Stimulated activated CD4-positive, alpha-beta T cell treated with anti-CD3 and anti-CD28 coated beads, Interleukin-4, amount 100 ng/mL, for 48 hours (primary cell): ENCODE measurements at places on chromosomes 16 and 17.

- no peak for DNase-seq
Observed at GRCh38 chr17:8725881-8726876, 18.5 kb downstream of the CCDC42 start.

GRCh38 chr17:57935833-57936807, 19.1 kb downstream of the CUEDC1 start:
- DNase-seq: no peak

DNA sequence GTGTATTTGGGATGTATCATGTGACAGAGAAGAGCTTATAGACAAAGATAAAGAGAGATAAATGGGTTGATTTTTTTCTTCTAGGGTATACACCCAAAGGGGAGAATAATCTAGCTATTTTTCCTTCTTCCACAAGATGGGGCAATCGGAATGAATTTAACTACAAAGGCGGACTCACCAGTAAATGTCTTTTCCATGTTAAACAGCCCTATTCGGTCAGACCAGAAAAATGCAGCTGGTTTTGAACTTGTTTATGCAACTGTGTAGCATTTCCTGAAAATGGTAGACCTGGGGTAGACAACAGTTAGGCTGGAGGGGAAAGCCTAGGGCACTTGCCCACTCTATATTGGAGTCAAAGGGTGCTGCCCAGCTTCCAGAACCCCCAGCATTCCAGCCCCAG, 477.1 kb downstream of the TOX3 start:
- no peak for DNase-seq

DNA sequence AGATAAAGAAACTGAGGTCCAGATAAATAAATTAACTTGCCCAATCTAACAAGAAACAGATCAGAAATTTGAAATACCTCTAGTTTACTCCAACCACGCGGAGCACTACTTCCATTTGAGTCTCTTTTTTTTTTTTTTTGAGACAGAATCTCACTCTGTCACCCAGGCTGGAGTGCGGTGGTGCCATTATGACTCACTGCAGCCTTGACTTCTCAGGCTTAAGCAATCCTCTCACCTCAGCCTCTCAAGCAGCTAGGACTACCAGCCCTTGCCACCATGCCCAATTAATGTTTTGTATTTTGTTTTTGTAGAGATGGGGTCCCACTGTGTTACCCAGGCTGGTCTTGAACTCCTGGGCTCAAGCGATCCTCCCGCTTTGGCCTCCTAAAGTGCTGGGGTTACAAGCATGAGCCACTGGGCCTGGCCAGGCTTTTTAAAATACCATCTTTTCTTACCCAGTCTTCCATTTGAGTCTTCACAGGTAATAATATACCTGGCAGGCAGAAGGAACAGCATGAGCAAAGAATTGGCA, 3.3 kb upstream of the NACA2 start:
- no peak for DNase-seq

- no peak for DNase-seq
Observed at GRCh38 chr16:89193576-89194293, 6.6 kb downstream of the SLC22A31 start.

- DNase-seq: no peak
Observed at GRCh38 chr16:2514333-2515179, 804 bp downstream of the ATP6V0C start.

DNA sequence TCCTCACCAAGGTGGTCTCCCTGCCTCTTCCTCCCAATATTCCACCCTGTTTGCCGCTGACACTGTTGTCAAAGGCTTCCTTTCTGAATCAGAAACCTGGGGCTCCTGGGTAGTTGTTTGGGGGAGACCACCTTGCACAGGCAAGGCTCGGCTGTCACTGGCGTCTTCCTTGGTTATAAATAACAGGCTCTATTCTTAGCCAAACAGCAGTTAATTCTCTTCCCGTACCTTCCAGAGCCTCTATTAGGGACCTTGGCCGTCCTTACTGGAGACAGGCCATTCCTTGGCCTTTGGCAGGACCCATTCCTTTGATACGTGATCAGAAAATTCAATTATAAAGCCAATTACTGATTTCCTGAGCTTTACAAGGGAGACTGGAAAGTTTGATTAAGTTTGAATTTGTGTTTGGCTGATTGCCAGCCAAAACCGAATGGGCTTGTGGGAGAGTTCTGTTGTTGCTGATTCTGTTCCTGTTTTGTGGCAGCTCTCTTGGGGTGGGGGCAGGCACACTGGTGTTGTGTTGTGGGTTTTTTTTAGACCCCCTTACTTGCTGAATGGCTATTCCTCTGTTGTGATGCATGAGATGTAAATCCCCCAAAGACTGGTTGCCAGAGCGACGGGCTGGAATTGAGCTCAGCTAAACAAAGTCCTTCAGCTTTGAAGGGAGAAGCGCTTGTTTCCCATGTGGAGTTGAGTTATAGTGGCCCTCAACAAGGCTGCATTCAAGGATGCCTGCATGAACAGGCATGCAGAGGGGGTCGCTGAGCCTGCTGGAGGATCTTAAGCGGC, 104.6 kb downstream of the GNAO1 start:
- no peak for DNase-seq

GRCh38 chr17:77456951-77457548, 316.3 kb downstream of the SEC14L1 start:
- DNase-seq: no peak

DNA sequence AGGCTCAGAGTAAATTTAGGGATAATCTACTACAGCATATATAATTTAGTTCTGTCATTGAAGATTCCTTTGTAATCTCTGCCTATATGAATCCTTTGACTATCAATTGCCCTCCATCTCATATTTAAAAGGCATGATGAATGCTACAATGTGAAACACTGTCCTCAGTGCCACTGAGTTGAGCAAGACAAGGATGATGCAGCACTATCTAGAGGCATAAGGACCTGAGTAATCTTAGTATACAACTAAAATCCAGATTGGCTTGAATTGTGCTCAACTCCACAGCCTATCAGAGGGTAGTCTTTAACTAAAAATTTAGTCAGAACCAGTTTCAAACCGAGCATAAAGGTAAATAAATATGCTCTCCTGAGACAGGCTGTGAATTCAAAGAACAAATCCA, 11.6 kb upstream of the STRADA start:
- no peak for DNase-seq

- no peak for DNase-seq
Observed at GRCh38 chr17:27038676-27039075, 255.2 kb upstream of the WSB1 start.

- DNase-seq: no peak
Observed at GRCh38 chr16:3824121-3824795, 56.3 kb downstream of the CREBBP start.

DNA sequence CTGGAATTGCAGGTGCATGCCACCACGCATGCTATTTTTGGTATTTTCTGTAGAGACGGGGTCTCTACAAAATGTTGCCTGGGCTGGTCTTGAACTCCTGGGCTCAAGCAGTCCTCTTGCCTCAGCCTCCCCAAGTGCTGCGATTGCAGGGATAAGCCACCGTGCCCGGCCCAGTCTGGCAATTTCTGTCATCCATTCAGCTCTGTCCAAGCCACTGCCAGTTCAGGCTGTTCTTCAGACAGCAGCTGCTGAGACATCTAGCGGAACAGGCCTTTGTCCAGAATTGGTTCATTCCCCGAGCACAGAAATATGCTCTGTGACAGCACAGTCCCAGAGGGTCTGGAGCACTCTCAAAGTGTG, 5.4 kb downstream of the SLC47A1 start:
- DNase-seq: no peak

- no peak for DNase-seq
Observed at GRCh38 chr16:75105306-75106061, 11.1 kb downstream of the LDHD start.

DNA sequence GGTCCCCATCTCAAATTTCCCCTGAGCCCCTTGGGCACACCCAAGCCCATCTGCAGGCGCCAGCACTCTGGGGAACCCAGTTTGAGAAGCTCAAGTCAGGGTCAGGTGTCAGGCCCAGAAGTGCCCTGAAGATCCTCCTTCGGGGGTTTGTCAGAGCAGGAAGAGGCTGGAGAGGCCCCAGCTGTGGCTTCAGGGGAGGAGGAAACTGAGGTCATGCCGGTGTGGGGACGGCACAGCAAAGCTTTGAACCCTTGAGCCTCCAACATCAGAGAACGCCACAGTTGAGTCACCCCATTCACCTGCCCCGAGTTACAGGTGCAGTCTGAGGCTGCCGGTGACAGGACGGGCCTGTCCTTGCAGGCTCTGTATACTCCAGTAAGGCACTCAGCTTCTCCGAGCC, 140.2 kb upstream of the CIBAR2 start:
- no peak for DNase-seq

DNA sequence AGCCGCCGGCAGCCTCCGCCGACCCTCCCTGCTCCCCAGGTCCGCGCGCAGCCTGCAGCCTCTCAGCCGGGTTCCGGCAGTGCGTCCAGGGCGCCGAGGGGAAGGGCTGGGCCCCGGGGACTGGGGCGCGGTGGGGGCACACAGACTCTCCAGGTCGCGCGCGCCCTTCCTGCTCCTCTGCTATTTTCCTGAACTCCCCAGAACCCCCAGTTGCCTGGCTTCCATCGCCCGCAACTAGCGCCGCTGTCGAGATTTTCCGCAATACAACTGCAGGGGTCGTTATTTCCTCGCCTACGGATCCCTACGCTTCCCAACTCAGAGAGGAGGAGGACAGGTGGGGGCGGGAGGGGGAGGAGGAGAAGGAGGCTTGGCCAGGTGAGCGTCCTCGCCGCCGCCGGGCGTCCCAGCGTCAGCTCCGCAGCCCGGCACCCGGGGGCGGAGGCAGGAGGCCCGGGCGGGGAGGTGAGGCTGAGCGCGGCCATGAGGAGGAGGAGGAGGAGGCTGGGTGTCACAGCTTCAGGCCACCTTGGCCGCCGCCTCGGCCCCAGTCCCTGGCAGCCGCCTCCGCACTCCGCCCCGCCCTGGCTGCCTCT, at the start of gene CA10:
CA10 (minus strand) TSS at position 265 of the 593 bp plus-strand sequence.
- no peak for DNase-seq

GRCh38 chr16:87707714-87708580, 57.8 kb downstream of the KLHDC4 start:
- DNase-seq: no peak
